CD8-positive, alpha-beta memory T cell (primary cell): ENCODE measurements at places on chromosomes 2 and 18. TPM values are rescaled to one million over a fixed set of nuclear protein-coding genes. Genes with fewer than 3 reads are reported as not detected.

The RUFY4 gene
- total RNA-seq, result not detected

The MYO5B gene
- total RNA-seq, result 0.07 TPM

DNA sequence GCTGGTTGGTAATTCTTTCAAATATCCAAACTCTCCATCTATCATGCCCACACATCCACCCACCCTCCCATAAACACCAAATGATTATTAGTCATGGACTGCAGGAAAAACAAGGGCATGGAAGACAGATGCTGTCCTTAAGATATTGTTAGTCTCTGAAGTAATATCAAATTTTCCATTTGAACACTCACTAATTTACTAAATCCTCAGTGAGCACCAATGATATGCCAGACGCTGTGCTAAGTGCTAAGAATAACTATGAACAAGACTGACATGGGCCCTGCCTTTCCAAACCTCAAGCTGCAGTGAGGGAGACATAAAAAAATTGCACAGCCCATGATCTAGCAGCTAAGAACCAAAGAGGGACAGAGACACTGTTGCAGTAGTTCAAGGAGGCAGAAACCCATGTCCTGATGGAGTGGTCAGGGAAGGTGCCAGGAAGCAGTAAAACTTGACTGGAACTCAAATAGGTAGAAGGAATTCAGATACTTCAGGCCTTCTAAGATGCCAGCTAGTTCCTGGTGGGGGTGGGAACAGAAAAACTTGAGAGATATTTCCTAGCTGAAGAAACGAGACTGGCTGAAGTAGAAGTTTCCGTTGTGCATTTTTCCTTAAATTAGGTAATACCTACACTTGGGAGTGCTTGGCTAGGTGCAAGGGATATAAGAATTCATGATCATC lies 182.1 kb downstream of the OSR1 start:
- H3K4me1 ChIP-seq, result no peaks in the 10 kb centered on the region
- H3K4me3 ChIP-seq, result no peak overlapping the region
- no peaks in the 10 kb centered on the region for H3K27me3 ChIP-seq

The CMPK2 gene
- total RNA-seq, result 1.1 TPM

DNA sequence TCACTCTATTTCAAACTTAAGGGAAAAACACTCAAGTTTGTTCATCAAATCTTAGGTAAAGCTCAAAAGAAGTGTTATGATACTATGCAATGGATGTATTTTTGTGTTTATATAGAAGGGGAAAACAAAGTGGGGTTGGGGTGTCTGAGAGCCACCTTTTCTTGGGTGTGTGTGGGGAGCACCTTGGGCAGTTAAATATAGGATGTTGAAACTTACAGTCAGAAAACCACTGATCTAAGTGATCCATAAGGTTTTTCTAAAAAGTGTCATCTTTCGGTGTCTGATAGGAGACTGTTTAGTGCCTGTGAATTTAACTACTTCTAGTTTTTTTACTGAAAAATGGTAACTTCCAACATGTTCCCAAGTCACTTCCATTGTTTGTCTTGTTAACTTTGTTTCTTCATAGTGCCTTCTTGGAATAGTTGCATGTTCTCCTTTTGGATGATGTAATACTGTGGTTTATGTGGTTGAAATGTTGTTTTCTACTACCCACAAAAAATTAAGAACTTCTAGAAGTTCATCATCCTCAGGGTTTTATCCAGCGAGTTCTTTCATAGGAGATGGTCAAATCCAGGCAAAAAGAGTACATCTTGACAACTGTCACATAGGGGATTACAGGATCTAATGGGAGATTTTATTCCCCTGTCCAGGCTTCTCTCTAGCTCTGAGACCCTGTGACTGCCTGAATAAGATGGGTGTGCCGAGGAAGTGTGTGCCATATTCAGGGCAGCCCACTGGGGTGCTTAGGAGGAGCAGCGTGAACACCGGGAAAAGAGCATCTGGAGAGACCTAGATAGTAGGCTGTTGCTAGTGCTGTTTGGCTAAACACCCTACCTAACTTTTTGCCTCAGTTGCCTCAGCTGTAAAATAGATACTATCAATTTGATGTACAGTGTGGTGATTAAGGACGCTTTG lies 46.2 kb downstream of the CAB39 start:
- no peak for DNase-seq
- H3K4me3 ChIP-seq, result no peak overlapping the region
- H3K36me3 ChIP-seq, result peaks cover 15% of the 10 kb centered on the region
- H3K27ac ChIP-seq, result no peak overlapping the region
- peaks cover 43% of the 10 kb centered on the region for H3K4me1 ChIP-seq
- H3K27me3 ChIP-seq, result no peaks in the 10 kb centered on the region

DNA sequence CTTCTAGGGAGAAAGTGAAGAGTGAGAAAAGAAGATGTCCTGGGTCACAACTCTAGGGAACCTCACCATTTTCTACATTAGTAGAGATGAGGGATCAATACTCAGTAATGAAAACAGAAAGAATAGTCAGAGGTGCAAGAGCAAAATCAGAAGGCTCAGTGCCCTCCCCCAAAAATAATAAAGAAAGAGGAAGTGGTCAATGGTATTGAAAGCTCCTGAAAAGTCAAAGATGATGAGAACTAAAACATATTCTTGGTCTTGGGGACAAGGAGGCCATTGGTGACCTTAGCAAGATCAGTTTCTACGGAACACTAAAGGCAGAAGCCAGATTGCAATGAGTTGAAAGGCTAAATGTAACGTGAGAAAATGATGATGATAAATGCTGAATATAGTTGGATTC lies 24.5 kb upstream of the MYO1B start:
- no peak overlapping the region for H3K27ac ChIP-seq
- H3K36me3 ChIP-seq, result no peaks in the 10 kb centered on the region
- H3K4me3 ChIP-seq, result no peak overlapping the region
- no peaks in the 10 kb centered on the region for H3K27me3 ChIP-seq
- no peaks in the 10 kb centered on the region for H3K4me1 ChIP-seq

DNA sequence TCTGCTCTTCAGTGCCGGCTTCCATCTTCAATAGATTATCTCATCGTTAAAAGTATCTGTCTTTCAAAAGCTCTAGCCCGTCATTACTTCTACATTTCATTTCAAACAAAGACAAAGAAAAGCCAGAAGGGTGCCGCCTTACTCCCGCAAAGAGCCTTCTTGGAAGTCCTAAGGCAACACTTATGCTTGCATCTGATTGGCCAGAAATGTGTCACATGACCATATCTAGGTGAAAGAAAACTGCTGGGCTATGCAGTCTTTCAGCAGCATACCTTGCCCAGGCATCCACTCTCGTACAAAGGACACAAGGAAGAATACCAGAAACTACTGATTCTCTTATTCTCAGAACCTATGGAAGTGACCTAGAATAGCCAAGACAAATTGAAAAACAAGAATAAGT lies 217.1 kb upstream of the SLC35G4 start:
- H3K27me3 ChIP-seq, result no peaks in the 10 kb centered on the region
- no peak for DNase-seq
- H3K36me3 ChIP-seq, result no peaks in the 10 kb centered on the region
- no peak overlapping the region for H3K27ac ChIP-seq
- H3K4me3 ChIP-seq, result no peak overlapping the region

The EVX2 gene
- not detected for total RNA-seq

GRCh38 chr2:47016172-47016913 lies 100.7 kb upstream of the MCFD2 start:
- no peak overlapping the region for H3K27ac ChIP-seq
- peaks cover 27% of the 10 kb centered on the region for H3K36me3 ChIP-seq
- DNase-seq, result no peak
- no peaks in the 10 kb centered on the region for H3K27me3 ChIP-seq
- H3K4me3 ChIP-seq, result no peak overlapping the region

GRCh38 chr2:6574121-6574520 lies 291.6 kb downstream of the CMPK2 start:
- H3K4me1 ChIP-seq, result no peaks in the 10 kb centered on the region
- H3K27ac ChIP-seq, result no peak overlapping the region
- DNase-seq, result no peak
- no peak overlapping the region for H3K4me3 ChIP-seq
- no peaks in the 10 kb centered on the region for H3K36me3 ChIP-seq

The ZSWIM2 gene
- not detected for total RNA-seq

GRCh38 chr2:104570259-104570658 lies 283.7 kb upstream of the POU3F3 start:
- H3K36me3 ChIP-seq, result no peaks in the 10 kb centered on the region
- no peak for DNase-seq
- H3K4me3 ChIP-seq, result no peak overlapping the region
- H3K27me3 ChIP-seq, result no peaks in the 10 kb centered on the region

The UPP2 gene
- not detected for total RNA-seq

The ADRA2B gene
- 0.07 TPM for total RNA-seq

GRCh38 chr2:239129147-239129920 lies 271.5 kb downstream of the HDAC4 start:
- no peak overlapping the region for H3K4me3 ChIP-seq
- DNase-seq, result no peak
- H3K27me3 ChIP-seq, result no peaks in the 10 kb centered on the region
- no peak overlapping the region for H3K27ac ChIP-seq
- peaks cover 26% of the 10 kb centered on the region for H3K36me3 ChIP-seq

GRCh38 chr2:52968043-52968442 lies 799.6 kb upstream of the CHAC2 start:
- H3K4me3 ChIP-seq, result no peak overlapping the region
- H3K27me3 ChIP-seq, result no peaks in the 10 kb centered on the region
- no peaks in the 10 kb centered on the region for H3K36me3 ChIP-seq
- DNase-seq, result no peak

- no peaks in the 10 kb centered on the region for H3K36me3 ChIP-seq
- no peak overlapping the region for H3K4me3 ChIP-seq
- no peaks in the 10 kb centered on the region for H3K27me3 ChIP-seq
- DNase-seq, result no peak
- no peaks in the 10 kb centered on the region for H3K4me1 ChIP-seq
These were observed 36.4 kb downstream of the SCN1A start for GRCh38 chr2:166091439-166091838.

The RAB31 gene
- total RNA-seq, result 1.1 TPM

DNA sequence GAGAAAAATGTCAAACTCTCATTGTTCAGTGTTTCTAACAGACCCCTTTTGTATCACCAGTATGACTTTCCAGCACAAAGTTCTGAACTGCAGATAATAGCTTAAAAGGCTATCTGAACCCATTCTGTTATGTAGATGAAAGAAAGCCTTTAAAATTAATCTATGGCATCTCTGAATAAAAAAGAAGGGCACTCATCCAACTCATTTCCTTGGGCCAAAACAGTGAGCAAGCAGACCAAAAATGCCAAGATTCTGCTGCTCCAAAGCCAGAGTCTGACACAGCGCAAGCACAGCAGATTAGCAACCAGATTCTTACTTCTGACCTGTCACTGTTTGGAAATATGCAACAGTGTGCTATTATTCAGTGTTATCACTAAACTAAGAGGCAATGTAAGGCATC lies 22.6 kb upstream of the ITGA6 start:
- H3K4me1 ChIP-seq, result no peaks in the 10 kb centered on the region
- DNase-seq, result no peak
- H3K36me3 ChIP-seq, result no peaks in the 10 kb centered on the region
- no peak overlapping the region for H3K27ac ChIP-seq
- H3K27me3 ChIP-seq, result no peaks in the 10 kb centered on the region
- H3K4me3 ChIP-seq, result no peak overlapping the region

DNA sequence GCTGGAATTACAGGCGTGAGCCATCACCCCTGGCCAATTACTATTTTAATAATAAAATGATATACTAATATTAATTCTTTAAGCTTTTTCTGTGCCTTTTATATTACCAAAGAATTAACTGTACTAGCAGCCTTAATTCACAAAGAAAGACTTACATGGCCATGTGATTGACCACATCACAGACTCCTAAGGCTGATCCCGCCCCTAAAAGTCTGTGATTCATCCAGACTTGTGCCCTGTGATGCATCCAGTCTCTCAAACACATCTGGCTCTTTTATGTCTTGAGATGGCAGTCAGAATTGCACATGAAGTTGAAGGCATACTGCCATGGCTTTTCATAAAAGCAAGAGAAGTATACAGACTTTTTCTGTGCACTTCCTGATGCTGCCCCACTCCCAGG lies 91.7 kb downstream of the DTNA start:
- no peak overlapping the region for H3K27ac ChIP-seq
- H3K36me3 ChIP-seq, result no peaks in the 10 kb centered on the region

GRCh38 chr2:95077861-95078603 lies 43.6 kb downstream of the MRPS5 start:
- DNase-seq, result no peak
- H3K36me3 ChIP-seq, result no peaks in the 10 kb centered on the region
- peaks cover 66% of the 10 kb centered on the region for H3K4me1 ChIP-seq
- H3K4me3 ChIP-seq, result no peak overlapping the region
- no peak overlapping the region for H3K27ac ChIP-seq

The DDX18 gene
- total RNA-seq, result 147 TPM

DNA sequence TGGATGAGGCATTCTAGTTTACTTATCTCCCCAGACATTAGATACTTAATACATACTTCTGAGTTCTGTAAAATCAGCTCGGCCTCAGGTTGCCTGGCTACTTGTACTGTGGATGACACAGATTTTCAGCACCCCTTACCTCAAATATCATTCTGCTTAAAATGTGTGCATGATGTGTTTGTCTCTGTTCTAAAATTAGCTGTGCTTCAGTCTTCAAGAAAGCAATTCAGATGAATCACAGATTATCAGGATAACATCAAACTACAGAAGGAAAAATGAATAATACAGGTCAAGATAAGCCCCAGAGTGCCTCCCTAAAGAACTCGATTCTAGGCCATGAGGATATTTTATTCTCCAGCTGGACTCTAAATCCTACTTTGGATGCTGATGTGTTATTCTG lies 21.3 kb upstream of the MAPRE2 start:
- H3K36me3 ChIP-seq, result no peaks in the 10 kb centered on the region
- DNase-seq, result no peak
- H3K27ac ChIP-seq, result no peak overlapping the region
- no peaks in the 10 kb centered on the region for H3K27me3 ChIP-seq
- H3K4me3 ChIP-seq, result no peak overlapping the region

The KIF1A gene
- total RNA-seq, result 1.8 TPM

DNA sequence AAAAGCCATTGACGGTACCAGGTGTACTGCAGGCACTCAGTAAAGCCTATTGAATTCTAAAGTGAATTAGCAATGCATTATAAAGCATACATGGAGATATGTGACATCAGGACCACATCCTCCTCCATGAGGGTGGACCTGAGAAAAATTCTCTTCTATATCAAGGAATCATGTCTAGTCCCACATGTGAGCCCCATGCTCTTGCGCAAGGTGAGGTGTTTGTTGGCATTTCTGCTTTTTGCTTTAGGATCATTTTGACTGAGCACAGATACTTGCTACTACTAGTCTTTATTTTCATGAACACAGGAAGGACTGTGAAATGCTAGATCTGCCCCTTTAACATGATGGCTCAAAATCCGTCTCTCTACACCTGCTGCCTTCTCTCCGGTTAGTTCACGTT lies 183.9 kb downstream of the CD226 start:
- H3K4me1 ChIP-seq, result peaks cover under 1% of the 10 kb centered on the region
- H3K36me3 ChIP-seq, result no peaks in the 10 kb centered on the region
- no peaks in the 10 kb centered on the region for H3K27me3 ChIP-seq
- no peak overlapping the region for H3K27ac ChIP-seq
